NCI-H1417 (cell line): ENCODE measurements at places on chromosomes 2 and 18.

DNA sequence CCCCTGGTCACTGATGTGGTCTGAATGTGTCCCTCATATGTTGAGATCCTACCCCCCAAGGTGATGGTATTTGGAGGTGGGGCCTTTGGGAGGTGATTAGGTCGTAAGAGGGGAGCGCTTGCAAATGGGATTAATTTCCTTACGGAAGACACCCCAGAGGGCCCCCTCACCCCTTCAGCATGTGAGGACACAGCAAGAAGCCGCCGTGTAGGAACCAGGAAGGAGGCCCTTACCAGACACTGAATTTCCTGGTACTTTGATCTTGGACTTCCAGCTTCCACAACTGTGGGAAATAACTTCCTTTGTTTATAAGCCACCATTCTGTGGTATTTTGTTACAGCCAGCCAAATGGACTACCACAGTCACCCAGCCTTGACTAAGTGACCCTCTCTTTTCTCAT is 35.9 kb downstream of the NCK2 start:
- no peak for DNase-seq

- no peak for DNase-seq
Observed at GRCh38 chr2:211981451-211981850, 557.2 kb downstream of the ERBB4 start.

GRCh38 chr2:120866483-120867140 is 130.9 kb downstream of the GLI2 start:
- no peak for DNase-seq

DNA sequence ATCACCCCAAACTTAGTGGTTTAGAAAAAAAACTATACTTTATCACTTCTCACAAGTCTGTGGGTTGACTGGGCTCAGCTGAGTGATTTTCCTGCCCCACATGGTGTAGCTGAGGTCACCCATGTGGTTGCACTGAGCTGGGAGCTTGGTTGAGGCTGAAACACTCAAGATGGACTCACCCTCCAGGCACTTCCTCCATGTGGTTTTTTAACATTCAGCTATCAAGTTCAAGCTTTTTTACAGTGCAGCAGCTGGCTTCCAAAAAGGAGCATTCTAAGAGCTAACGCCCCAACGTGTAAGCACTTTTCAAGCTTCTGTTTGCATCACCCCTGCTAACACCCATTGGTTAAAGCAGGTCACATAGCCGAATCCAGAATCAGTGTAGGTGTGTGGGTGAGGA is 105.9 kb upstream of the CREB1 start:
- DNase-seq = no peak

GRCh38 chr18:50578651-50579050 is 18.8 kb downstream of the MAPK4 start:
- no peak for DNase-seq

DNA sequence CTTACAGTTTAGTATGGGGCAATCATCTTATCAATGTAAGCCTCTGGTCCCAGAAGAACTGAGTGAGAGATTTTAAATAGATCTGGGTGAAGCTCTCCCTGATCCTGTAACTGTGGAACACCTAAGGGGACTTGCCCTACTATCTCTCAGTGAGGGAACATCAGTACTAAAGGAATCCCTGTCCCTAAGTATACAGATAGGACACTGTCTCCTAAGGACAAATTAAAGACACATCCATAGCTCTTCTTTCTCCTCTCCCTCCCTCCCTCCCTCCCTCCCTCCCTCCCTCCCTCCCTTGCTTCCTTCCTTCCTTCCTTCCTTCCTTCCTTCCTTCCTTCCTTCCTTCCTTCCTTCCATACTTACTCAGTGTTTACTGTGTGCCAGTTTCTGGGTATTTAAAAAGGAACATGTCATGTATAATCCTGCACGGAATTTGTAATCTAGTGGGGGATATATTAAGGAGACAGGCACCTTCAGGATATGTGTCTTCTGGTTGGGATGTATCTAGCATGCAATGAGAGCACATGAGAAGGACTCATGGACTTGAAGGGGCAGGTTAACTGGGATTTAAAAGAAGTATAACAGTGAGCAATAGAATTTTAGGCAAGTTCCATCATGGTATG is 222.2 kb upstream of the ATP5MC3 start:
- no peak for DNase-seq

- no peak for DNase-seq
Observed at GRCh38 chr2:127419448-127420038, 1.3 kb downstream of the PROC start.

DNA sequence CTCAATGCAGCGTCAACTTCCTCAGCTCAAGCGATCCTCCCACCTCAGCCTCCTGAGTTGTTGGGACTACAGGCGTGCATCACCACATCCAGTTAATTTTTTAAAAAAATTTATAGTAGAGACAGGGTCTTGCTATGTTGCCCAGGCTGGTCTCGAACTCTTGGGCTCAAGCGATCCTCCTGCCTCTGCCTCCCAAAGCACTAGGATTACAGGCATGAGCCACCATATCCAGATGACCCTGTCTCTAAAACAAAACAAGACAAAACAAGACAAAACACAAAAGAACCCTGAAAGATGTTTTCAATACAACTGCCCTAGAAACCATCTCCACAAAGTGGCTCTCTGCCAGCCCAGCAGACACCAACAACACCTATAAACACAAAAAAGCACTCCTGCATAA is 31.4 kb downstream of the ANKRD29 start:
- no peak for DNase-seq

DNA sequence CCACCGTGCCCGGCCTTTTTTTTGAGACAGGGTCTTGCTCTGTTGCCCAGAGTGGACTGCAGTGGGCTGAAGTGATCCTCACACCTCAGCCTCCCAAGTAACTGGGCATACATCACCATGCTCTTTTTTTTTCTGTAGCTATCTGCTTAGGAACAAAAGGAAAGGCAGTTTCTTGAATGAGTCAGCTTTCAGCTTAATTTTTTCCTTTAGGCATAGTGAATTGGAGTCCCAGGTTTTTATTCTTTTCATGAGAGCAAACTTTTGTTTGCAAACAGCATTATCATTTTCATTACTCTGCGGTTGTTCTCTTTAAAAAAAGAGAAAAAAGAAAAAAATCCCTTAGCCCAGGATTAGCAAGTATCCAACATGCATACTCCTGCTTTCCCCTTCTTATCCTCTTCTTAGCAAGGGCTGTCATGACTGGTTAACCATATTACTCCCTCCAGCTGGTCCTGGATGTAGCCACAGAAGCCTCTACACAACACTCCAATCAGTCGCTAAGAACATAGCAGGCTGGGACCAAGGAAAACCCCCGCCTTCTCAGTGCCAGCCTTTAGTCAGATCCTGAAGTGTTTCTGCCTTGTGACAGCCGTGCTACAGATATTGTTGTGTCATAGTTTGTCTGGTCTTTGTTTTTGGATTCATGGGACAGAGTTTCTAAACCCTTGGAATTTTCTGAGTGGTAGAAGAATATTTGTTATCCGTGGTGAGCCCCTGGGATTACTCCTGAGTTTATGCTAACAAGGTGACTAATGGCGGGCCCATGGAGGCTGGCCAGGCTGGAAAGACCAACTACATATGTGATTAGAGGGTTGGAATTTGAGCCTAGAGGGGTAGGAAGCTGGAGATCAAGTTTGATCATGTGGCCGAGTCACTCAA is 23.3 kb upstream of the ST3GAL5 start:
- DNase-seq = no peak

- DNase-seq = no peak
Observed at GRCh38 chr18:44341759-44342158, 338.9 kb upstream of the SETBP1 start.

- DNase-seq = no peak
Observed at GRCh38 chr2:179580378-179581146, 280.9 kb downstream of the ZNF385B start.

- DNase-seq = no peak
Observed at GRCh38 chr2:130848526-130849210, 12.0 kb downstream of the ARHGEF4 start.

GRCh38 chr2:3966470-3966869 is 263.1 kb downstream of the DCDC2C start:
- no peak for DNase-seq

DNA sequence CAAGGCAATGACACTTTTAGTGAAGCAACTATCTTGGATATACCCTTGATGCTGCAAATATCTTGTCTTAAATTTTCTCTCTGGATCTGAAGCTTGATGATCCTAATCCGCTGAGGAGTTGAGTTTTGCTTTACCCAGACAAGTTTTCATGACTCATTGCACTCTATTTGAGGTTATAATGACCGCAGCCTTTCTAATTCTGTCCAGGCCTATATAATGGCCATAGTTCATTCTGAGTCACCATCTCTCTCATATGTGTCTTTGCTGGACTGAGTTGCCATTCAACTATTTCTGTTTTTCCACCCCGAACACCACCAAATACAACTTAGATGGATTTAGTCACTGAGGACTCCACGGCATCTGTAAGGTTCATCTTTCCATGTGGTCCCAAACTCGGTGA is 802.1 kb upstream of the FAM98A start:
- DNase-seq = no peak

- DNase-seq = peak; percentile 88
Observed at GRCh38 chr18:76495435-76496193, 572 bp upstream of the ZNF516 start.

DNA sequence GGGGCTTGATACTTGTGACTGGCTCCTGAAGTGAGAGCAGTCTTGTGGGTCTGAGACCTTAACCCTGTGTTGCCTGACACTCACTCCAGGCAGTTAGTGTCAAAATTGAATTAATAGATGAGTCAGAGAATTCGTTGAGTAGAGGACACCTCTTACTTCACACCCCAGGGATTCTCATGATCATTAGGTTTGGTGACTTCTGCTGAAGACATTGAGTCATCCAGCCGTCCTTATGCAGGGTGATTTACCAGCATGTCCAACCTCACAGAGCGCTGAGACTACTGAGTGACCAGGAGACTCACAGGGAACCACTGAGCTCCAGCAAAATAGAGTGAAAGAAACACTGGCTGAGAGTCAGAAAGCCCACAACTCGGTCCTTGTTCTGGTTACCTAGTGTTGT is 36.0 kb upstream of the EVA1A start:
- no peak for DNase-seq

GRCh38 chr18:8952174-8952573 is 150.3 kb upstream of the NDUFV2 start:
- DNase-seq = no peak

- no peak for DNase-seq
Observed at GRCh38 chr2:186889101-186889879, 40.3 kb upstream of the ZSWIM2 start.

DNA sequence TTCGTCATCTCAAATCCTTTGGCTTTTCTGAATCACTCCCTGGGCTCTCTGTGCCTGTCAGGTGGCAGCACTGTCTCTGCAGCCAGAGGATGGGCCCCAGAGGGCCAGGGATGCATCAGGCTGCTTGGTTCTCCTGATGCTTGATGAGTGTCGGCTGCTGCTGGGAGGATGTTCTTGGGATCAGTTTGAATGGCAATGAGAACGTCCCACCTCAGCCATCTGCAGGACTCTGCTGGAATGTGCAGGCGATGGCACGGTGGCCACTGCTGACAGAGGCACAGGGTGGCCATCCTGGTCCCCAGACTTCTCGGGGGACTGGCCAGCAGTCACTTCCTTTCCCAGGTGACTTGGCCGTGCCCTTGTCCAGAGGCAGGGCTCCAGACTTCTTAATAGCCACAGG is 146.0 kb downstream of the FAM210A start:
- DNase-seq = no peak

- DNase-seq = no peak
Observed at GRCh38 chr2:121346859-121347258, 61.9 kb upstream of the TFCP2L1 start.

DNA sequence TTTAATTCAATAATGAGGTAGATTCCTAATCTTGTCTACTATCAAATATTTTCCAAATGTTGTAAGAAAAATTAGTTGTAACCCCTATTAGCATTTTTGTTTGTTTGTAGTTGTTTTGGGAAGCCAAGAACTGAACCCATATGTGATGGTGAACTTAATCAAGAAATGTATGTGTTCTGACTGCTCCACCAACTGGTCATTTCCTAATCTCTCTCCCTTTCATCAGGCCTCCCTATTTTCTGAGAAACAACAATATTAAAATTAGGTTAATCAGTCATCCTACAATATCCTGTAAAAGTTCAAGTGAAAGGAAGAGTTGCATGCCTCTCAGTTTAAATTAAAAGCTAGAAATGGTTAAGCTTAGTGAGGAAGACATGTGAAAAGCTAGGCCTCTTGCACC is 504.0 kb downstream of the EPHA4 start:
- no peak for DNase-seq

DNA sequence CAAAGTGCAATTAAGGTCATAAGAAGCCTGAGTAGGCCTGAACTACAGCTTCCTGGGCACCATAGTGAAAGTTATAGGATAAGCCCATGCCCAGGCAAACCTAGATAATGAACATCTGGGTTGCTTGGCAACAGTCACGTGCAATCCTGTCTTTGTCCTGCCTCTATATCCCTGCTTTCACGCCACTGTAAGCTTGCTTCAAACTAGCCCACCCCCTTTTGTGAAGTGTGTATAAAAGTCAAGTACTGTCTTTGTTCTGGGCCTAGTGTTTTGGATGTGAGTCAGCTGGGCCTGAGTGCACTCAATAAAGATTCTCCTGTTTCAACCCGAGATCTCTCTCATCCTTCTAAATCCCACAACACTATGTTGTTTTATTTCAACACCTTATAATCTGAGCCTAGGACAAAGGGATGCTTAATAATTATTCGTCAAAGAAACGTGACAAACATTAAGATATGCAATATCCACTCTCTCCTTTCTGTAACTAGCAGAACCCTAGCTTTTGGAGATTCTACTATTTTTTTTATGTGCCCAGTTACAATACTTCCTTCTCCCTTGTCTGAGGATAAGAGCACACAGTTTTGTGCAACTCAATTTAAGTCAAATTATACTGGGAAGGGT is 927.8 kb downstream of the SUCLG1 start:
- DNase-seq = peak; percentile 87

DNA sequence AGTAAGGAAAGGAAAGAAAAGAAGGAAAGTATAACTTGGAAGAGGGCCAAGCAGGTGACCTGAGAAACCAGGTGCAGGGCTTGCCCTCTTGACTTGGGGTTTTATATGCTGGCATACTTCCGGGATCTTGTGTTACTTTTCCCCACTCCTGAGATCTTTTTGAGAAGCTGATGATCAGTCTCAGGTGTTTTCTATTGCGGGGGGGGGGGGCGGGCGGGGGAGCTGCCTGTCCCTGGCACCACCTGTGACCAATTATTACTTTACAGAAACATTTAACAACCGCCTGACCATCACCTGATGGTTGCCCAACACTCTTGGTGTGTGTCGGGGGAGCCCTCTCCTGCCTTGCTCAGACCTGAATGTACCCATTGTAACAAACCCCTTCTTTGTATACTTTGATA is 6.9 kb upstream of the CASP10 start:
- DNase-seq = no peak
